ENCODE measurements at places on chromosomes 3 and 15.

GRCh38 chr15:26537663-26538062 is 235.2 kb downstream of the GABRB3 start:
- DNase-seq = no peak

DNA sequence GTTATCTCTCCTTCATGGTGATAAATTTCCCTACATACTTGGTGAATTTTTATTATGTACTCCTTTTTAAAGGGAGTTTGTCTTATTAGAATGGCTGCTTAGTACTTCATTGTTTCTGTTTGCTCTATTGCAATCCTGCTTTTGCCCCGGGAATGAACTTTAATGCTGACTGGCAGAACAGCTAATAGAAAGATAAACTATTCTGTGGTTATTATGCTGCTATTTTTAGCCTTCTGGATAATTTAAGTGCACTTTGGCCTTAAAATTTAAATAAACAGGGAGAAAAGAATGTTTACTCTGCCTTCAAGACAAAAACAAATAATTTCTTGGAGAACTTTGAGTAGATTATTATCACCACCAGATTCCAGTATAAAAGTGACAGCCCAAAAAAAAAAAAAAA is 413.8 kb upstream of the CCDC54 start:
- DNase-seq = no peak

- no peak for DNase-seq
Observed at GRCh38 chr15:95170561-95171380, 939.4 kb downstream of the MCTP2 start.

- peak; percentile 14 for DNase-seq
Observed at GRCh38 chr3:115814778-115815380, 191.6 kb downstream of the GAP43 start.

DNA sequence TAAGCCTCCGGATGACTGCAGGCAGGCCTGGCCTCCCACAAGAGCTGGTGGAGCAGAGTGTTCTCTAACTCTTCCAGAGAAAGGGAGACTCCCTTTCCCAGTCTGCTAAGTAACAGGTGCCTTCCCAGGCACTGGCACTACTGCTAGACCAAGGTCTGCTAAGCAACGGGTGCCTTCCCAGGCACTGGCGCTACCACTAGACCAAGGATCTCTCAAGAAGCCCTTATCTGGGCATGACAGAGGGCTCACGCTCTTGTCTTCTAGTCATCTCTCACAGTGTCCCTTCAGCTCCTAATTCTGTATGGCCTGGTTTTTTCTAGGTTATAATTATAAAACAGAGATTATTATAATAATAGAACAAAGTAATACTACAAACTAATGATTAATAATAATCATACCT is 27.8 kb downstream of the MYL3 start:
- no peak for DNase-seq

GRCh38 chr3:60746695-60747416 is 504.4 kb downstream of the FHIT start:
- no peak for DNase-seq

GRCh38 chr3:148513096-148513543 is 184.6 kb upstream of the AGTR1 start:
- DNase-seq = no peak

GRCh38 chr15:48898446-48898845 is 20.5 kb downstream of the EID1 start:
- DNase-seq = no peak

DNA sequence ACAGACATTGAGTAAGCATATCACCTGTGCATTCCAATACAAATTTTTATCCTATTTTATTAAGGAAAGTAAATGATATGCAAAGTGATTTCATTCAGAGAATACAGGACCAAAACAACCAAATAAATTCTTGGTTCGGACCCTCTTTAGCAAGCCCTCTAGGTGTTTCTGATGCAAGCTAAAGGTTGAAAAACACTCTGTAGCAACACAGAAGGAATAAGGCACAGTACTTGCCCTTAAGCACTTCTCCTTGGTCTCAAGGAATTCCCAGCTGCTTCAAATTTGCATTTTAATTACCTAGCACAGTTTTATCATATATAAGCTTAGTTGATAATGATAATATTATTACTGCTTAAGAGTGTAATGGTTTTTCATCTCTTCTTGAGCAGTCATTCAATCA is 288.4 kb downstream of the KCNH8 start:
- no peak for DNase-seq

DNA sequence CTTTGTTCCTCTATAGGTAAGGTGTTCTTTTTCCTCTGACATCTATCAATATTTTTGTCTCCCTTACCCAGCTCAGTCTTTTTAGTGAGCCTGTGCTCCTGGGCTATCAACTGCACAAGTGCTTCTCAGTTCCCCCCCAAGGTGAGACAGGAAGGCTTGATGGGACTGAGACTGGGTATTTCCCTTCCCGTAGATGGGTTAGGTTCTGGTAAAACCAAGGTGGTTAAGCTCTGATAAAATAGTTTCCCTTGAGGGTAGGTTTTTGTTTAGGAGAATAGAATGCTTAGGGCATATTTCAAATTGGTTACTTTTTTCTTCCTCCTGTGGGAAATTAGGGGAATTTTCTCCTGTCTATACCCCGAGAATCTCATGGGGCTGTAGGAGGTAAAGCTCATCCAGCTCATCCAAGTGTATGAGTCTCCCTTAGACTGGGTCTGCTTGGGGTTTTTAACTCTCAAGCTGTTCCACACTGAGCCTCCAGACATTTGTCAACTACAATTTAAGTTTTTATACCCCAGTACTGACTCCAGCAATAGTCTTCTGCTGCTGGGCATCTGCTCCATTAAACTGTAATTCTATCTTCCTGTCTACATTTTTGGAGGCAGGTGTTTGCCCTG is 44.9 kb downstream of the OXSR1 start:
- DNase-seq = no peak

DNA sequence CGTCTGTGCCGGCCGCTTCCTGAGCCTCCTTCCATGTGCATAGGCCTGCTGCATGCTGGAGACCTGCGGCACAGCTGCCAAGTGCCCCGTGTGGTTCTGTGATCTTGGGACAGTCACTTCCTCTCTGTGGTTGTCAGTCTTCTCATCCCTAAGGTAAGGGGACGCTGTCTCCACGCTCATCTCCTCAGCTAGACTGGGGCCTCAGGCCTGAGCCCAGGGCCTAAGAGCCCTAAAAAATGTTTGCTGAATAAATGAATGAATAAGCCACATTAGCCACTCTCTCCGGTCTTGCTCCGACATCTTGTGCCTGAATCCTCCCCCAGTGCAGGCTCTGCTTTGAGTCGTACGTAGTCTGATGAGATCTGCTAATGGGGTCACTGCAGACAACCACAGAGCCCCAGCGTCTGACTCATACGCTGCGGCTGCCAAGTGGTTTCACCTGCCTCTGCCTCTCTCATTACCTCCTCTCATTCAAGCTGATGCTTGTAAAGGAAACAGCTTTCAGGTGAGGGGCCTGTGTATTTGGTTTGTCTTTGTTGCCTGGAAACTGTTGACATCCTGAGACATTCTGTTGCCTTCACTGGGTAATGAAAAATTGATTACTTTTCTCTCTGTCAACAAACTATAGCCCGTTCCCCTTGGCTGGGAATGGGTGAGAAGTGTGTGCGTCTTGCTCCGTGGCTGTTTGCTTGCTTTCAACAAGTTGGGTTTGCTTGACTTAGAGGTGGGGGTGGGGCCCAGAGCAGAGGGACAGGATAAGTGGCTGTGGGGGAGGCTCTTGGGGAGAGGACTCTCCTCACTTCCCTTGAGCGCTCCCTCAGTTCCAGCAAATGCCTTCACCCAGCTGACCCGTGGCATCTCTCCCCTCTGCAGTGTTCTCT is 15.9 kb downstream of the RPLP1 start:
- peak; percentile 88 for DNase-seq

GRCh38 chr3:162096874-162097273 is 600.3 kb downstream of the OTOL1 start:
- no peak for DNase-seq

GRCh38 chr15:63554337-63554927 is 42.8 kb upstream of the FBXL22 start:
- no peak for DNase-seq

GRCh38 chr3:179450261-179450701 is 989 bp downstream of the GNB4 start:
- DNase-seq = no peak
